Cardiac fibroblast (primary cell): ENCODE measurements at places on chromosomes 4 and X.

DNA sequence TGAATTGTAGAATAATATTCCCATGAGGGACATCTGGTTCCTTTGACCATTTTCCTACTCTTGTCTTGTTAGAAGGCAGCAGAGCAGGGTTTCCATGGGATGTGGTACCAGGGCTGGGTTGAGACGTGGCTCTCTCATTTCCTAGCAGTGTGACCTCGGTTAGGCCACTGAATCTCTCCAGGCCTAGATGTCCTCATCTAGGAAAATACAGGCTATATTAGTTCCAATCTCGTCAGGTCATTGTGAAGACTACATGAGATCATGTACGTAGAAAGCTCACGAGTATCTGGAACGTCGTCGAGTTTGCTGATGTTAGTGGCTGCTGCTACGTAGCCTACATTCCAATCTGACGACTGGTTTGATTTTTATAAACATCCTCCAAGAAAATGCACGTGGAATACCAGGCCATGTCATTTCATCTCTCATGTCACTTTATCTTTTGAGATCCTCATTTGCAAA, 278.2 kb upstream of the GATB start:
- peak; percentile 35 for DNase-seq

DNA sequence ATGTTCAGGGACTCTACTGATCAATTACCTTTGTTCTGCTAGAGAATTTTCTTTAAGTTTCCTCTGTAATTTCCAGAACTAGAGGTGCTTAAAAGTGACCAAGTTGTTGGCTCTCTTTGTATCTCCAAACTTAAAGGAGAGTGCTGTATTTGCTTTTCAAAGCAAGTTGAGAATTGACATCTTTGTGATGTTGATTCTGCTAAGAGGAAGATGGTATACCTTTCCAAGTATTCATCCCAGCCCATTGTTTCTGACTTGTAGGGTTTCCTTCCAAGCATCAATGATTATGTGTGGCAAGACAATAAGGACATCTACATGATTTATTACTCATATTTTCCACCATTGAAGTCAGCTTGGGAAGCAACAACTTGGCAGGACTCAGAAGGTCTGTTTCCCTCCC, 190.6 kb downstream of the GC start:
- DNase-seq: no peak

DNA sequence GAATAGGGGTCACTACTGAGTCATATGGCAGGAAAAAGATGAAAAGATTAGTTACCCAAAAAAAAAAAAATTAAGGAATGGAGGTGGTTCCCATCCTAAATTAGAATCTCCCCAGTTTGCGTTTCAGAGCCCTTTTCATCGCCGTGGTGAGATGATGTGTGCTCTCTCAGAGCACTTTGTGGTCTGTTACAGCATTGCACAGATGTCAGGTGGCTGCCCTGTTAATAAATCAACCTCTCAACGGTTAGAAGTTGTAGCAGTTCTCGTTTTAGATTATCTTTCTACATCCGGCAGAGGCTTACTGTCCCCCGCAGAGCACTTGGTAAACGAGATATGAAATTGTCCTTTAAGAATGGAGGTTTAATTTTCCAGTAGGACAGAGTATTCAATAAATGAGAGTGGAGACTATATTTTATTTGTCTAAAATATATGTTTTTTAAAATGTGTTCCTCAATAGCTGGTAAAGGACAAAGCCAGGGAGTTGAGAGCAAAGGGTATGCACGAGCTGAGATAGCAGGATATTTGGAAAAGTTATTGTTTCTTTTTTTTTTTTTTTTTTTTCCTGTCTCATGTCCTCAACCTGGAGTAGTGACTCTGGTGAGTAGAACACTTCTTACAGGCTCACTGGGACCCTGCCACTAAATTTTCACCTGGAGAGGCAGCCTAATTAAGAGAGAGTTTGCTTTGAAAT, 26.9 kb downstream of the AFF1 start:
- no peak for DNase-seq

- no peak for DNase-seq
These were observed 72.3 kb downstream of the GRIA3 start for GRCh38 chrX:123256378-123256777.

GRCh38 chr4:15754323-15754722, 23.8 kb upstream of the CD38 start:
- DNase-seq: peak; percentile 44

- no peak for DNase-seq
These were observed 32.9 kb downstream of the EREG start for GRCh38 chr4:74397748-74398426.

DNA sequence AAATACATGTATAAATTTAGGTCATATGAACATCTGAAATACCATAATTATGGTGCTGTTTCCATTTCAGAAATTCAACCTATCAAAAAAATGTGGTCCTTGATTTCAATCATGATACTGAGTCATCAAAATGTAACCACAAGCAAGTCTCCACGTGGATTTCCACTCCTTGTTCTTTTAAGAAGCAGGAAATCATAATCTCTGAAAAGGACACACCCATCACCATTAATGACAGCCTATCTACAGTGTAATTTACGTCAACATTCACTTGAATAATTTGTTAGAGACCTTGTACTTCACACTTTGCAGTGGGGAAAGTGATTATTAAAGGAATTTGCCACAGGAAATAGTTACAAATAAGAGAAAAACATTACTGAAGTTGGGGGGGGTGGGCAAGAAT, 17.7 kb upstream of the SLC7A11 start:
- peak; percentile 70 for DNase-seq

DNA sequence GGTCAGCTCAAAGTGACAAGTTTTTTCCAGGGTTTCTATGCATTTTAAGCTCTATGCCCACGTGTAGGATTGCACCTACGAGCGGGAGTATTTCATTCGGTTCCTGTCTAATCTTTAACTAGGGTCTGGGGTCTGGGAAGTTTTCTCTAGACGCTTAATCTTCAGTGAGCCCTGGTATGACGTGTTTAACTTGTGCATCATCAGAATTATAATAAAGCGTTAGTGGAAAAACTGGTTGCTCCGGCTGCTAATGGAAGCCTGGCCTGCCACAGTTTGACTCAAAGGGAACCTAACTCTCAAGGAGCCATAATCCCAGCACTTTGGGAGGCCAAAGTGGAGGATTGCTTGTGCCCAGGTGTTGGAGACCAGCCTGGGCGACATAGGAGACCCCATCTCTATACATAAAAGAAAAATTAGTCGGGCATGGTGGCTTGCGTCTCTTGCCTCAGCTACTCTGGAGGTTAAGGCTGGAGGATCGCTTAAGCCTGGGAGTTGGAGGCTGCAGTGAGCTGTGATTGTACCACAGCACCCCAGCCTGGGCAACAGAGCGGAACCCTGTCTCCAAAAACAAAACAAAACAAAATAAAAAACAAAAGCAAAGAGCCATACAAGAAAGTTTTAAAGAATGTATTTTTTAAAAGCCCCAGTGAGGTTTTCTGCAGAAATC, 30.2 kb downstream of the ARSD start:
- DNase-seq: no peak

- no peak for DNase-seq
These were observed 70.3 kb downstream of the SHOX start for GRCh38 chrX:700936-701335.

- DNase-seq: peak; percentile 30
These were observed 1.2 kb downstream of the PRPS1 start for GRCh38 chrX:107629540-107629909.

- DNase-seq: no peak
These were observed 144.2 kb downstream of the MSN start for GRCh38 chrX:65811558-65812228.

DNA sequence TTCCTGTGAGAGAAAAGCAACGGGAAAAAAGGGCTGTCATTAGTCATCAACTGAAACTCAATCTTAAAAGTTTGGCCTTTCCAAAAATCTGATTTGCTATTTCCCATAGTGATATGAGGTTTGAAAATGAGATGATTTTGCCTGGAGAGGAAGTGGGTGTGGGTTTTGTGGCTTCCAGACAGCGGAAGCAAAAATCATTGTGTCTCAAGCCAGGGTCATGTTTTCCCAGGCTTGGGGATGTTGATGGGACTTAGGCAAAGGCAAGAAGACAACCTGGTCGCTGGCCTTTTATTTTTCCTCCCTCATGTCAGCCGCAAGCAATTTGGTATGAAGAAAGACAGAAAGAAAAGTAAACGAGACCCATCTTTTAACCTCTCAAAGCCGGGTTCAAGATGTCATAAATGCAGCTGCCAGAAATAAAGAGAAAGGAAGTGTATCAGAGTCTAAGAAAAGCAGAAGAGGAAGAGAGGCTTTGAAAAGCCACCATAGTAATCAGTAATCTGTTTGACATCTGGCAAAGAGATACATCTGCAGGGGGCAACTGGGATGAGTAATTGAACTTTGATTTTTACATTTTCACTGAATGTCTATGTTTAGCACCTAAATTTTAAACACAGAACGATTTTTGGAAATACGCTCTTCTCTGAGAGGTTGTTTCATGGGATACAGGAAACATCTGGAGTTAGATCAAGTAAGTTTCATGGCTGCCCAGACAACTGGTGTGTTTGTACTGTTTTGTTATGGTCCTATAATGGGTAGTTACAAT, 521.6 kb upstream of the SLIT2 start:
- peak; percentile 64 for DNase-seq

DNA sequence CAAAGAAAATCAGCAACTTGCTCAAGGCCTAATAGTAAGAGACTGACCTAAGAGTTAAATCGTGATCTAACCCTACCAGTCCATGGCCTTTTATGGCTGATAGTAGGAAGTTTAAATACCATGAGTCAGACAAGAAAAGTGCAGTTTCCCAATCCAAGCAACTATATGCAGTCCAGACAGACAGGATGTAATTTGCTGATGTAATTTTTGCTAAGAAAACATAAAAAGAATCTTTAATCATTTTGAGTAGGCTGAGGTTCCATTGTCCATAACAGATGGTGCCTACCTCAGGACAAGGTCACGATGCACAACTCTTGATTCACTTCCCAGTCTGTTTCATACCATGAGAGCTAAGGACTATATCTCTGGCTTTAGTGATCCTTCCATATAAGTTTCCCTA, 317.5 kb upstream of the GRIA3 start:
- peak; percentile 8 for DNase-seq

- peak; percentile 43 for DNase-seq
These were observed 252.8 kb upstream of the SLC7A11 start for GRCh38 chr4:138494931-138495330.
